ENCODE measurements at places on chromosomes 5 and 9.

DNA sequence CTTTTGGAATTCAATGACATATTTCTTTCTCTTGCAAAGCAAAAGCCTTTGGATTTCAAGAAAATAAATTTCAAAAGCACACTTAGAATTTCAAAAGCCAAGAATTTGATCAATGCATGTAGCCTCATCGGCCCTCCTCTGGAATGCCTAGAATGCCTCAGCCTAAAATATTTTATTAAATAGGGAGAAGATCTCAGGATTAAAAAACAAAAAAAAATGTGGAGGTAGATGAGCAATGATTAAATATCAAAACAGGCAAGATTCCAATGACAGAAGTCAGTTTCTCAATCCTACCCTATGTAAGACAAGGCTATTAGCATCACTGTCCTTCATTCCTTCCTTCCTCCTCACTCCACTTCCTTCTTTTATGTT lies 169.0 kb downstream of the CDH6 start:
- no peak for DNase-seq

DNA sequence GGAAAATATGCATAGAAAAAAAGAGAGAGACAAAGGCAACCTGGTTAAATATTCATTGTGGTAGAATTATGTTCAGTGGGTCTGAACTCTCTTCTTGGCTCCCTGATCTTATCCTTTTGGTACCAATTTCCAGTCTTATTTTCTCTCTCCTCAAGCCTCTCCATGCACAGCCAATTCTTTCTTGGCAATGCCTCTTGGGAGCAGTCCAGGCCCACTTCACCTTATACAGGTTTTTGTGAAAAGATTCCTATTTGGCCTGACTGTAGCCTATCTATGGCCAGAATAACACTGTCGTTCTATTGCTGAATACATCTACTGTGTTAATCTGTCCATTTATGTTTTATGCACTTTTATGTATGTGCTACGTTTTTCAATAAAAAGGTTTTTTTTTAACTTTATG lies 2.7 kb downstream of the ELOVL7 start:
- peak; percentile 28 for DNase-seq

DNA sequence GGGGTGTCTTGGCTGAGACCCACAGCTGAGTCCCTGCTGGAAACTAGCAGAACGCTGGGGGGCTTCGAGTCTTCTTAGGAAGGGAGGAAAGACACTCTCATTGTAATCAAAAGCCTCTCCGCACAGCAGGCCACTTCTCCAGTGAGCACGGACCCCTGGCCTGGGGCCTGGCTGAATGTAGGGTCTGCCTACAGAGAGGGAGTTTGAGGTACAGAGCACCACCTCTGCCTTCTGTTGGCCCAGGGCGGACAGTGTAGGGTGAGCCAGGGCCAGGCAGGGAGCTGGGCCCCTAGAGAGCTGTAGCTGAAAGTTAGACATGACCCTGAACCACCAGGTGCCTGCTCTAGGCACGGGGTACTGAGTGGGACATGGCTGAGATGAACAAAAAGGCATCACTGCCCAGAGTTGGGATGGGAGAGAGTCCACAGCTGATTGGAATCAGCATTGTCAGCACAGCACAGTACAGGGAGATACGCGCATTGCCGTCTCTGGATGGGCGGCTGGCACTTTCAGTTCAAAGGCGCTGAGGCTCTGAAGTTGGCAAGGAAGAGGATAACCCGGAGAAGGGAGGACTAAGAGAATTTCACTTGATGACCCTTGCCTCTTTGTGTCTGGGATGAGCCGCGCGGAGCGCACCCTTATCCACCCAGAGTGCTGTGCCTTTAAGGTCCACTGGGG lies 363 bp upstream of the SLC25A48 start:
- peak; percentile 30 for DNase-seq

GRCh38 chr5:95759005-95759404 lies 27.9 kb downstream of the RHOBTB3 start:
- no peak for DNase-seq

- DNase-seq = no peak
Observed at GRCh38 chr5:18333841-18334240, 699.6 kb downstream of the TAF11L14 start.

All from pons (tissue), 1 donor.